ENCODE measurements at places on chromosomes 4 and X.
A peak's percentile ranks its signal among the peaks of the same experiment; 100 is the strongest.

DNA sequence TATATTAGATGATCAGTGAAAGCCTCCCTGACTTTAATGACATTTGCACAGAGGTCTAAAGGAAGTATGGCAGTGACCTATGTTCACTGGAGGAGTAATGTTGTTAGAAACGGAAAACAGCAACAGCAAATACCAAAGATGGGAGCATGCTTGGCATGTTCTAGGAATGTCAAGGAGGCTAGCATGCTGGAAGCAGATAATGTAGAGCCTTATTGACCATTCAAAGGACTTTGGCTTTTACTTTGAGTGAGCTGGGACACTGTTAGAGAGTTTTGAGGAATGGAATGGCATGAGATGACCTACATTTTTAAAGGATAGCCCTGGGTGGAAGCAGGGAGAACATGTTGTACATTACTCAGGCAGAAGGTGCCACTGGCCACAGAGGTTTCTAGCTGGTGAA, 6.0 kb downstream of the RPA4 start:
- no peak for DNase-seq

GRCh38 chr4:55617587-55618197, 18.4 kb downstream of the NMU start:
- DNase-seq: no peak

DNA sequence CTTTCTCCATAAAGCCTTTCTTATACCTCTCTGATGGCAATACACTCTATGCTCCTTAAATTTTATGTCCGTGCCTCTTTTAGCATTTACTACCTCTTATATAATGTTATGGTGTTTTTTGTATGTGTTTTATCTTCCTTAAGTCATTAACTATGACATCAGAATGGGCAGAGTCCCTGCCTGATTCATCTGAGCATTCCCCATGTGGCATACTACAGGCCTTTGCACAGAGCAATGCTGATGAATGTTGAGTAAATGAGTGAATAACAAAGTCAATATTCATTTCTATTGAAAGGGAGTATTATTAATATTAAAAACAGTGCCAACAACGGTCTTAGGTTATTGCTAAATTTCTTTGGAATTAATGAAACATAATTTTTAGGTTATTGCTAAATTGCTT, 18.8 kb upstream of the RPS6KA3 start:
- no peak for DNase-seq

GRCh38 chr4:153529646-153530045, 63.5 kb downstream of the TMEM131L start:
- DNase-seq: peak; percentile 50

DNA sequence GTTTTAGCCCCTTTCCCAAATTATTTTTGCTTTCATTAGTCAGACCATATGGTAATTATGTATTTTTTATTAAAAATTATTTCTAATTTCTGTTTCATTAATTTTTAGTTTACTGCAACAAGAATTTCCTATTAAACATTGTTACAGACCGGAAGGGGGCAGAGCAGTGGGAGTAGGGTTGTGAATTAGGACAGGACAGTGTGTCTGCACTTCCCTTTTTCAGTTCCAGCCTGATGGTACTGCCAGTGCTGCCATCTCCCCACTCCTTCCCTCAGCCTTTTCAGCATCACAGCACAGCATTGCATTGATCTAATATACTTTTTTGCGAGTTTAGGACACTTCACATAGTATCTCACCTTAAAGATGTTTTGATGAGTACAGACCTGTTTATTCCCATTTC, 76.5 kb downstream of the STIM2 start:
- DNase-seq: no peak

- DNase-seq: no peak
These were observed 3.8 kb upstream of the DCAF4L1 start for GRCh38 chr4:41977709-41978108.
